ENCODE measurements at places on chromosomes 11 and 22.

DNA sequence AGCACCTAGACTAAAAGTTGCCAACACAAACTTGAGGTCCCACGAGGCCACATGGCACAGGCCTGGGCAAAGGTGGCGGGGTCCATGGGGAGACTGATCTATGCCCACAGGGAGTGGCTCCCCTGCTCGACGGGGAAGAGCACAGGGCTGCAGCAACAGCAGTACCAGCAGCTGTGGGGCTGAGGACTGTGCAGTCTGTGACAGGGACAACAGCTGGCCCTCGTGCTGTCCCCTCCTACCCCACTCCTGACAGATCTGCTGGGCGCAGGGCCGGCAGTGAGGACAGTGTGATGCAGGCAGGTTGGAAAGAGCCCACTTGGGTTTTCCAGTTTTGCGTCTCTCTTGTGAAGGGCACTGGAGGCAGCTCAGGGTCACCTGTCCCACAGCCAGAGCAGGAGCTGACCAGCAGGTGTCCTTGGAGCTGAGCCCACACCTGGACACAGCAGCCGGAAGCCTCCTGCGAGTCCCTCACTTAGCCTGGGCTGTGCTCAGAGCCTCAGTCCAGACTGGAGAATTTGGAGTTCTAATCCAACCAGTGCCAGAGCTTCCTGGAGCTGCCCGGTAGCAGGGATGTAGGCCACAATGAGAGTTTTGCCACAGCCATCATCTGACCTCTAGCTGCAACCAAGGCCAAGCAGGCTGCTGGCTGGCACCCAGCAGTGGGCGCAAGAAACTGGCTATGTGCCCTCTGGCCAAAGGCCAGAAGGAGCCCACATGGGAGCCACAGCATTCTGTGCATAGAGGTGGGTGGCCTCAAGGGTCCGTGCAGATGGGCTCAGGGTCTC, 3.6 kb upstream of the GAS2L1 start:
- DNase-seq: no peak

DNA sequence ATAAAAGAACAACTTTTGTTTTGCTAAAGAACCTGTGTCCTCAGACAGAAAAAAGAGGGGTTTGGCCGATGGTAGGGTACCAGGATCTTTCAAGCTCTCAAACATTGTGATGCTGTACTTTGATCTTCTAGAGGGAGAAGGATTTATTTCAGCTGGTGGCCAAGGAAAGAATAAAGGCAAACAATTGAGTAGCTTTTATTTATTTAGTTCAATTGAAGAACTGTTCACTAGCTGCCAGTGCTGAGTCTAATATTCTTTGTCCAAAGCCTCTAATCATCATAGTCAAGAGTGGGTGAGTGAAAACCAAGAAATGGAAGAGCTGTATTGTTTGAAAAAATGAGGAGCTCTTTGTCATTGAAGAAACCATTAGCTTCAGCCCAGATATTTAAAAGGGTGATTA, 138.4 kb downstream of the FAT3 start:
- no peak for DNase-seq

GRCh38 chr11:118622376-118623268, 15.2 kb downstream of the PHLDB1 start:
- no peak for DNase-seq

- no peak for DNase-seq
Measured at GRCh38 chr11:112113539-112114457, 27.1 kb downstream of the SDHD start.

- DNase-seq: no peak
Measured at GRCh38 chr11:18523084-18523483, 3.7 kb downstream of the TSG101 start.

DNA sequence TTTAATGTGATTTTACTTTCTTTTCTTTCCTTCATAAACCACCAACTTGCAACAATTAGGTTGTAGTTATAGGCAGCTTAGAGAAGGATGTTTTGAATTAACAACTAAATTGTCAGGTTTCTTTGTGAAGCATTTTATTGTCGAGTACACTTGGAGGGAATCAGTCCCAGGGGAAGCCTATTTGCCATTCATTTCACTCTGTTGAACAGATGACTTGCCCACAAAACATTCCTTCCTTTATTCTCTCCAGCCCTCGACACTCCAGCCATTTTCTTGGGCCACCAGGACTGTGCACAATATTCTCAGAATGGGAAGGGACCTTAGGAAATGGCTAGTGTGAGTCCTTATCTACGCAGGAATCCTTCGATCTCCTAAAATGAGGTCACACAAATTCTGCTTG, 620.6 kb downstream of the SOX6 start:
- no peak for DNase-seq

DNA sequence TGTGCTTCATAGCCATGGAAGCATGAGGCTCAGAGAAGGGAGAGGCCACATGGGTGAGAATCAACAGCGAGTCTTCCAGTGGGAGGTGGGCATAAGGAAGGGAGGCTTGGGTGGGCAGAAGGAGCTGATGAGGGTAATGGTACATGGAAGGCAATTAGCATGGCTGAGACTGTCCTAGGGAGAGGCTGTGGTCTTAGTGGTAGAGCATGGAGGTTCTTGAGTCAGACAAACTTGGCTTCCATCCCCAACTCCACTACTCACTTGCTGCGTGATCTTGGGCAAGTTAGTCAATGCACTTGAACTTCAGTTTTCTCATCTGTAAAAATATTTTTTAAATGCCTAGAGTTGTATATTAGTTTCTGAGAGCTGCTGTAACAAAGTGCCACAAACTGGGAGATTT, 227.2 kb upstream of the E2F8 start:
- DNase-seq: no peak

- DNase-seq: no peak
Measured at GRCh38 chr22:39457556-39458443, 988 bp downstream of the MGAT3 start.

GRCh38 chr22:25084405-25085107, 115.1 kb upstream of the CRYBB3 start:
- DNase-seq: no peak

- DNase-seq: no peak
Measured at GRCh38 chr11:116773203-116774097, 663 bp upstream of the BUD13 start.

DNA sequence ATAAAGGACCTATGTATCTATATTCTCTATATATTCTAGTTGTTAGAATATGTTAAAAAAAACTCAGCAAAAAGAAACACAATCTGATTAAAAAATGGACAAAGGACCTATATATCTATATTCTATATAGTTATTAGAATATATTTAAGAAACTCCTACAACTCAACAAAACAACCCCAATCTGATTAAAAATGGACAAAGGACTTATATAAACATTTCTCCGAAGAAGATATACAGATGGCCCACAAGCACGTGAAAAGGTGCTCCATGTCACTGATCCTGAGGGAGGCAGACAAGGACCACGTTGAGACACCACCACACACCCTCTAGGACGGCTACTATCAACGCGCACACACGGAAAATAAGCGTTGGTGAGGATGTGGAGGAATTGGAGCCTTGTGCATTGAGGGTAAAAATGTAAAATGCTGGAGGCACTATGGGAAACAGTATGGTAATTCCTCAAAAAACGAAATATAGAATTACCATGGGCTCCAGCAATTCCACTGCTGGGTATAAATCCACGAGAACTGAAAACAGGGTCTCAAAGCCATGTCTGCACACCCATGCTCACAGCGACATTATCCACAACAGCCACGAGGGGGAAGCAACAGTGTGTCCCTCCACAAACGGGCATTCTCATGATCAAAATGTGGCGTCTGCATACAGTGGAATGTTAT, 22.7 kb downstream of the YPEL1 start:
- peak; percentile 24 for DNase-seq

- no peak for DNase-seq
Measured at GRCh38 chr11:124758355-124759265, 3.5 kb downstream of the ESAM start.

DNA sequence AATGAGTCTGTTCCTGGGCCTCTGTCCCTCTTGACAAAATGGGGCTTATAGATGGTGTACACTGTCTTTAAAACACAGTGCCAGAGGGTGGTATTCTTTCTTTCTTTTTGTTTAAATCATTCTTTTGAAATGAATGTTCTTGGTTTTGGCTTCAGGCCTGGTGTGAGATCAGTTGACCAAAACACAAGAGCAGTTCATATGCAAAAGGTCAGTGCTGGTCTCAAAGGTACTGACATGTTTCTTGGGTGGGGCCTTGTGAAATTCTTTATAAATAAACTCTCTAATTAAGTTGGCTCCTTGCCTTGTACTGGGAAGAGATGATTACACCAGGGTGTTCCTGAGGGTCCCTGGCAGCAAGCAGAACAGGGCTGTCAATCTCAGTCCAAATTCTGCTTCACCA, 110.0 kb downstream of the FBXO7 start:
- no peak for DNase-seq

DNA sequence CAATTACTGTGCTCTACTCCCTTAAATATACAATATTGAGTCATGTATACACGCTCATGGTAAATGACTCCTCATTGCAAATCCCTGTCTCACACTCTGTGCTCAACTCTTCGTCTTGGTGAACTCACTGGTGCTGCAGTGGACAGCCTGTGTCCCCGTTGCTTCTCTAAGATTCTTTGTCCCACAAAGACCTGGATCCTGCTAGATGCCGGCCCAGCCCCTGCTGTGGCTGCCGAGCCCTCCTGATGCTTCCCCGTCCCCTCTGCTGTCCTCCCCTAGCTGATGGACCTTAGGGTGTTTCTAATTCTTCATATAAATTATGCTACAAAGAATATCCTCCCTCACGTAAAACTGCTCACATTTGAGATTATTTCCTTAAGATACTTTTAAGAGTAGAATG, 5.5 kb downstream of the APOL2 start:
- no peak for DNase-seq

DNA sequence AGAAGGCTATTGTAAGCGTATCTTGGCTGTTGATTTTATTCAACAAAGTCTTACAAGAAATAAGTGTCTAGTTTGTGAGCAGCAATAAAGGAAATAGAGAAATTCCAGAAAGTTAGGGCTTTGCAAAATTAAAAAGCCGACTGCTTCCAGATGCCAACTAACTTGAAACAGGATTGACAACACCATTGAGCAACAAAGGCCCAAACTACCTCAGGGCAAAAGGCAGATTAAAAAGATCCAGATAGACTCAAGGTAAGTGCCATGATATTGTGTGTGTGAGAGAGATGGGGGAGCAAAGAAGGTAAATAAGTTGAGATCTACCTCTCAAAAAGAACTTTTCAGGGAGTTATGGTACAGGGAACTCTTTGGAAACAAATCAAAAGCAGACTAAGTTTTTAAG, 49.1 kb downstream of the PARVG start:
- no peak for DNase-seq

DNA sequence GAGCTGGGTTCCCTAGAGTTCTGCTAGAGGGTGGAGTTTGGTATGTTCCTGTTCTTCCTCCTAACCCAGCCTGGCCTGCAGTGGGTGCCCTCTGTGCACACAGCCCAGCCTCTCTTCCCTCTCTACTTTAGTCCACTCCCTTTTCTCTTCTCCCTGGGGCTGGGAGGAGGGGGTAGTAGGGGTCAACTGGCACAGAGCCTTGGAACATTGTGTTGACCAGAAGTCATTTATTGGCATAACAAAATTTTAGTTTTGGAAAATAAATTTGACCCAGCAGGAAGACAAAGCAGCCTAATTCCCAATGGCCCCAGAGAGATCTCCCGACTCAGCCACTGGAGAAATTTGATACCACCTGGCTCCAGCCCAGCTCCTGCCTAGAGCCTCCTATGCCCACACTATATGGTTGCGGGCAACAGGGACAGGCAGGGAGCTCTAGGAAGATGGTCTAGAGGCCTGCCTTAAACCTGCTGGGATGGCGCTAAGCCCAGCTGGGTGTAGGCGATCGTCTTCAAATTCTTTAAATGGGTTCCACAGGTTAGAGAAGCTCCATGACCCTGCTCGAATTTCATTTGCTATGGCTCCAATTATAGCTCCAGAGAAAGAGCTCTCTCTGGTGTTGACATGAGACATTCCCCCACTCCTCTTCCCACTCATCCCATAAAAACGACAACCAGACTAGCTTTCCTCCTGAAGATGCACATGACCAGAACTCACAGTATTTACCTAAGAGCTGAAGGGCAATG, 9.9 kb downstream of the PCSK7 start:
- DNase-seq: no peak

- DNase-seq: no peak
Measured at GRCh38 chr11:1271002-1271401, 38.4 kb downstream of the TOLLIP start.

- no peak for DNase-seq
Measured at GRCh38 chr22:37229012-37229804, 14.9 kb downstream of the RAC2 start.

GRCh38 chr22:19419086-19419463, 12.5 kb downstream of the HIRA start:
- DNase-seq: no peak

DNA sequence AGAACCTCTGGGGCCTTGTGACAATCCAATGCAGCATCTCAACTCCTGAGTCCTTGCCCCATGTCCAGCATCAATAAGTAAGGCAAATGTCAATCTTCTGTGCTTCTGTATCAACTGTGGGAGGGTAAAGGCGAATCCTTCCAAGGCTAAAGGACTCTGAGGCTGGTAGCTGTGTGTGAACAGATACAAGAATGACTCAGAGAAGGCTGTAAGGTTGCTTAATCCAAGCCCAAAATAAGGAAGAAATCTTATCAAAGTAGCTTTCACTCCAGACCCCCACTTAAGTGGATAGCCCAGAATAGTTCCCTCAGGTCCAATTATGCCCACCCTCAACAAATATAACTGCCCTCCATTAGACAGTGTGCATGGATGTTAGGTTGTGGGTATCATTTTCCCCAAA, 28.1 kb upstream of the SCGB1A1 start:
- no peak for DNase-seq

- DNase-seq: no peak
Measured at GRCh38 chr11:125901872-125902271, 1.1 kb downstream of the PUS3 start.

GRCh38 chr22:47197773-47198500, 435.5 kb downstream of the TBC1D22A start:
- no peak for DNase-seq

DNA sequence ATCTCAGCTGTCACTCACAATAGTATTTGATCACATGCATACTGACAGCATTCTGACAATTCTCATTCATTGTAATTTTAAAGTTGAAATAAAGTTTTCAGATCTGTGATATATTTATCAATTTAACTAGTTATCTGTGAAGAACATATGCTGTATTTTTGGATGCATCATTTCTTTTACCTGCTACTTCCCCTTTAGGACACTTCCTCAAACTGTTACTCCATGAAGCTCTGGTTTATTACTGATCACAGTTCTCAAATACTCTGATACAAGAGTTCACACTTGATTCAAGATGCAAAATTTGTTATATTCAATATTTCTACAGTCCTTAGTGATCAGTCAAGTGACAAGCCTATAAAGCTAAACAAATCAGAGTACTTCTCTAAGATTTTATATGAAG, 1655.2 kb downstream of the LRRC4C start:
- no peak for DNase-seq

Data from stimulated activated CD8-positive, alpha-beta memory T cell treated with anti-CD3 and anti-CD28 coated beads, Interleukin-4, amount 100 ng/mL, for 1 hour (primary cell).